ENCODE measurements at places on chromosomes 13 and 19.

DNA sequence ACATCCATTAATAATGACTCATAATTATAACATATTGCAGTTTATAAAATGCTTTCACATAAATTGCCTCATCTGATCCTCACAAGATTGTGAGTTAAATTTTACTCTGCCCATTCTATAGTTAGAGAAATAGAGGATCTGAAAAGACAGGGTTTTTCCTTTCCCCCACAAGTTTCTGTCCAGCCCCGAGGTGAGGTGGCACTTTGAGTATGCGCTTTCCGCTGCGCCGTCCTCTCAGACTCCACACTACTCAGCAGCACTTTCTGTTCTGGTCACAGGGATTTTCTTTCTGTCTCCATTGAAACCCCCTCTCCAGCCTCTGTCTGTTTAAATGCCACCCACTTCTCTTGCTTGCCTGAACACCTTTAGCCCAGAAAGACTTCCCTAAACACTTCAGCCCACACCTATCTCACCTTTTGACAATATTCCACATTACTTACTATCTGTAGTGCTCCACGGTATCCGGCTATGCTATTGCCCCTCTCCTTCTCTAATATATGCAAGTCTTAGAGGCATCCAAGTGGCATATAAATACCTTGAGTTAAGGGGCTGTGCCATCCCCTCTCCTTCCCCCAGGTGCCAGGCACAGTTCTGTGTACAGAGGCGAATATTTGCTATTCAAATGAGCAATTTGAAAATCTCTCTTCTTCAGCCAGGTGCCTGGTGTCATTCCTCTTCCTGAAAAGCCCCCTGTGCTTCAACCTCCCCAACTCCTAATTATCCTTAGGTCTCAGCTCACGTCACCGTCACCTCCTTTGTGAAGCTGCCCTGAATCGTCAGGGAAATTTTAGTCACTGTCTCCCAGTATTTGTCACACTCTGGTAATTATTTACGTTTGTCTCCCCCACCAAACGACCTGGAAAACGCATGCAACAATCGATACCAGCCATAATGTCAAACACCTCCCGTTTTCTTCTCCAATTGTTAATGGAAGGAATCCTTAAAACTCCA, 268.7 kb downstream of the NHLRC3 start:
- no peak for DNase-seq

DNA sequence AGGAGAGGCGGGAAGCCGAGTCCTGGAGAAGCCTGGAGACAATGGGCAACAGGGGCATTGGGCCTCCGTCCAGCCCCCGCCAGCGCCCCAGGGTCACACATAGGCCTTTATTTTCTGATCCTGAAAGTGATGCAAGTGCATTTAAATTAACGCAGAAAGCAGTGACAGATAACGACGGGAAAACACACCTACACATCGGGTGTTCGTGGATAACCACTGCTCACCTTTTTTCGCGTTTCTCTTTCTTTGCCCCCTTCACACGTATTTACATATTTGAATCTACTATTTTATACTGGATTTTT, 30.4 kb upstream of the GRTP1 start:
- DNase-seq, result no peak

GRCh38 chr13:77372275-77372674, 45.4 kb upstream of the MYCBP2 start:
- DNase-seq, result no peak

GRCh38 chr19:6707658-6708018, 12.8 kb downstream of the C3 start:
- no peak for DNase-seq

DNA sequence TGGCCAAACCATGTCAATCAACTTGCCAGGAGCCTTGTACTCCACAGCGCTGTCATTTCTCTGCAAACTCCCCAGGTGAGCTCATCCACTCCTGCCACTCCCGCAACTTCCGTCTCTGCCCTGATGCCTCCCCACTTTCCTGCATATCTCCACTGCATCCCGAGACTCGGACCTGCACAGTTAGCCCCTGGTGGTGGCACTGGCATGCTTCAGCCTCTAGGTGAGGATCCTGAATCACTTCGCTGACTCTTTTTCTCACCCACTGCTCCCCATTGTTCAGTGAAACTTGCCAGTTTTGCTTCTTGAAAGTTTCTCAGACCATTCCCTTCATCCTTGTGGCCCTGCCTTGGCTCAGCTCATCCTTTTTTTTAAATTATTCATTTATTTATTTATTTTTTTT, 3.4 kb upstream of the CTU1 start:
- DNase-seq, result no peak

All from stimulated activated CD4-positive, alpha-beta T cell treated with anti-CD3 and anti-CD28 coated beads, TNF-alpha, amount 100 ng/mL, for 48 hours (primary cell).